ENCODE measurements at places on chromosomes 1 and 21.

- no peak for DNase-seq
Measured at GRCh38 chr1:220038640-220039039, 7.7 kb downstream of the EPRS1 start.

DNA sequence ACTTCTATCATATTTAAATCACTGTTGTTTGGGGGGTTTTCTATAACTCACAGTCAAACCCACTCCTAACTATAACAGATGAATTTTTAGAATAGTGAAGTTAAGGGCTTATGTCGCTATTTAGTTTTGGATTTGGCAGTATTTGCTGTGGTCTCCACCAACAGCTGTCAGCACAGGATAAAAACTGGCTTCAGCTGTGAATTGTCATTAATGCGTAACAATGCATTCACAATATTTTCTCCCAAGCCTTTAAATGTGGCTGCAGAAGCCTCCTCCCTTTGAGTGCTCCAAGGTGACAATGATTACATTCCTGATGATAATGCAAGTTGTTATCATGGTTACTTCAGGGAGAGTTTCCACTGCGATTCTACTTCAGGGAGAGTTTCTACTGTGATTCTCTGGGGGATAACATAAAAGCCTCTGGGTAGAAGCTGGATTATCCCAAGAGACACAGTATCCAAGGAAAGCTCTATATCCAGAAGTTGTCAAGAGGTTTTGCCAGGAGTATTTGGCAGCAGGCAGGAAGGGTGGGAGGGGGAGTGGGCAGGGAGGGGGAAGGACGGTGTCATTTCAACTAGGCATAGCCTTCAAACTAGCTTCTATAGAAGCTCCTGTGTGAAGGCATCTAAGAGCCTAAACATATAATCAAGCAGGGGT lies 14.9 kb upstream of the SMIM12 start:
- no peak for DNase-seq

DNA sequence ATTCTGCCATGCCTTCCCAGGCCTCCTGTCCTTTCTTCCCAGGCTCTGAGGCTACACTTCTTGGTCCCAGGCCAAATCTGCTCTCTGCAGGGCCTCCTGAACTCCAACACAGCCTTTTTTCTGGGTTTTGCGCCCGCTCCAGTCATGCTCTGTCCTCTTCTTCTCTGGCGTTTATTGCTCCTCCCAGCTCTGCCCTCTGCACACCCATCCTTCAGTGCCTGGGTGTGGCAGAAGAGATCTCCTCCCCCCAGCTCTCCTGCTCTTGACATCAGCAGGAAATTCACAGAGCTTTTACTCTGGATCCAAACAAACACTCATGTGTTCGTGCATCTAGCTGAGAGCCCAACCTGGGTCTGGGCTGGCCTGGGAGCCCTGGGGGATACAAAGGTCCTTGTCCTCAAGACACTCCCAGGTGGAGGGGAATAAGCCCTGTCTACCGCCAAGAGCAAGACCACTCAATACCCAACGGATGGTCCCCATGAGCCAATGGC lies 22.9 kb upstream of the EPS8L3 start:
- DNase-seq, result no peak

- DNase-seq, result no peak
Measured at GRCh38 chr1:50570066-50570468, 146.8 kb upstream of the DMRTA2 start.

GRCh38 chr1:185565302-185565701 lies 168.9 kb upstream of the HMCN1 start:
- no peak for DNase-seq

DNA sequence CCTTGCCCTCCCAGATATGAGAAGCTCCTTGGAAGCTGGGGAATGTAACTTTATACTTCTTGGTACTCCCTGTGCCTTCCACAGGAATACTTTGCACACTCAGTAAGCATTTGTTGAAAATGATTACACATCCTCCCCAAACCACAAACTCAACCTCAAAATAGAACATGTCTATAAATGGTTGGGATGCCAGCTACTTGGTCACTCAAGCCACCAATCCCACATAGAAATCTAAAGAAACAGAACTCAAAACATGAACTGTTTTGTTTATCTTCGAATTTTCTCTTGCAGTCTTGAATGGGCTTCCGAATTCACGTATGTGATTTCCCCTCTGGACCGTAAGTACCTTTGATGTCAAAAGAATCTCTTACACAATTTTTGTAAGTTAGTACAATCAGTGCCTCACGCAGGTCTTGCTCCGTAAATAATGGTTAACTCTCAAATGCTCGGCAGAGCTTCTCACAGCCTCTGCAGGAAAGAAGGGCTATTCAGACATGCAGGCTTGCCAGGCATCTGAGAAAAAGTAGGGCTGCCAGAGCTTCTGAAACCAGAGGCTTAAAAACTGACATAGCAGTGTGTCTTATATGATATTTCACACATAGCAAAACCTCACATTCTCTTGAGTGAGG lies 26.9 kb downstream of the SORT1 start:
- DNase-seq, result no peak

GRCh38 chr1:247291833-247292561 lies 36.1 kb downstream of the VN1R5 start:
- no peak for DNase-seq

GRCh38 chr1:182784556-182785171 lies 4.9 kb upstream of the NPL start:
- no peak for DNase-seq

- DNase-seq, result no peak
Measured at GRCh38 chr1:185369786-185370185, 52.7 kb upstream of the IVNS1ABP start.

DNA sequence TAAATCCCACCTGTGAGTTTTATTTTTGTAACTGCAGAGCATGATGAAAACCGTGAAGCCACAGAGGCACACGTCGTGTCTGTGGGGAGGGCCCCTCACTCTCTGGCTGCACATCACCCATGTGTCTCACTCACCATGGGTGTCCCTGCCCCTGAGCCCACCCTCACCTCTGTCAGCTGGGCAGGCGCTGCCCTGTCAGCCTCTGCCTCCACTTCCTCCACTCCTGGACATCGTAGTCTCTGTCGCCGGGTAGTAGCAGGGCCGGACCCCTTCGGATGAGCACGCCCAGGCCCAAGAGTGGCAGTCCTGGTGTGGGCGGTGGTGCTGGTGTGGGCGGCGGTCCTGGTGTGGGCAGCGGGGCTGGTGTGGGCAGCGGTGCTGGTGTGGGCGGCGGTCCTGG lies 37.3 kb downstream of the COL18A1 start:
- DNase-seq, result no peak

GRCh38 chr1:231231511-231231910 lies 9.5 kb upstream of the GNPAT start:
- no peak for DNase-seq

DNA sequence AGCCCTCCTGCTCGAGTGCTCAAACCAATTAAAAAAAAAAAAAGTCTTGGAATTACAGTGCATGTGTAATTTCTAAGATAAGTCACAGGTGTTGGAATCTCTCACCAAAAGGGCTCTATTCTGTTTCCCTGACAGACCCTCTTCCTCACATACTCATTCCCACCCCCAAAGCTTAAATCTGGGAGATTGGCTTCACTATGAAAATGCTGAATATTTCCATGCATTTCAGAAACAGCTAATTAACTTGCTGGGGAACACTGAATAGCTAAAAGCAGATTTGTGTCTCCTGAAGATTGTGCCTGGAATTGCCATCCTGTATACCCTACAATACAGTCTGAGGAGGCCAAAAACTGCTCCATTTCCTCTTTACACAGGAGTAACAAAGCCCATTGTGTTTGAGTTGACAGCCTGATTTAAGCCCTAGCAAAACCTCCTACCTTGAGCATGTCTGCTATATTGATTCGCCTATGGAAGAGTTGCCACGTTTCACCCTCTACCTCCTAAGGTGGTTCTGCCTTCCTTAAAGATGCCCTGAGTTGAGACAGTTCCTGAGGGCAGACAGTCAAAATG lies 1.4 kb upstream of the PIK3R3 start:
- no peak for DNase-seq

DNA sequence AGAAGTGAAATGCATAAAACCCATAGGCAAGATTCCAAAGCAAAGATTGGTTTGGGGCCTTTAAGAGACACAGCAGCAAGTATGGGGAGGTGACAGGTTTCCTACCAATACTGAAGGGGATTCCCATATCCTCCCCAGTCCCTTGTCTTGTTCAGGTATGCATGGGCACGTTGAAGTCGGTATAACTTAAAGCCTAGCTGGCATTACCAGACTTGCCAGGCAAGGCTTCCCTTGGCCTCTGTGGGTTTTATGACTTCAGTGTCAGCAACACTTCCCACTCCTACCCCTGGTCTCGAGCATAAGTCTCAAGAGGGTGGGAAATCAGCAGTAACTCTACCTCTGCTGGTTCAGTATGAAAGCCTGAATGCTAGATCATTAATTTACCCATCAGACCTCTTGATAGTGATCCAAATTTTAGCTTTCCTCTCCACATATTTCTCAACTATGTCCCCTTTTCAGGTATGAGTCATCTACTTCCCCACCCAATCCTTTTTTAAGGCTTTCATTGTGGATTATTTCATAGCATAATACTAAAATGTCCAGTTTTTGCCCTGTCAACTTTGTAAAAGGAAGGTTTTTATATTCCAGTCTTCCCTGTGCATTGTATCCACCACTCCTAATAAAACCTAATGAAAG lies 6.8 kb downstream of the CYP4X1 start:
- no peak for DNase-seq

GRCh38 chr1:173190101-173190936 lies 16.8 kb downstream of the TNFSF4 start:
- no peak for DNase-seq

DNA sequence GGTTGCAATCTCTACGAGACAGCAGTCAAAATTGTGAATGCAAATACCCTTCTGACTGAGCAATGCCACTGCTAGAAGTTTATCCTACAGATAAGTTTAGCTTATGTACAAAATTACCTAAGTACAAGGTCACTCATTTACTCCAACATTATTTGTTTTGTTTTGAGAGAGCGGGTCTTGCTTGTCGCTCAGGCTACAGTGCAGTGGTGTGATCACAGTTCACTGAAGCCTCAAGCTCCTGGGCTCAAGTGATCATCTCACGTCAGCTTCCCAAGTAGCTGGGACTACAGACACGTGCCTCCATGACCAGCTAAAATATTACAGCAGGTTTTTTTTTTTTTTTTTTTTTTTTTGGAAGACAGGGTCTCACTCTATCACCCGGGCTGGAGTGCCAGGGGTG lies 15.4 kb downstream of the RBM34 start:
- no peak for DNase-seq

GRCh38 chr1:39080831-39081270 lies 54.7 kb downstream of the NDUFS5 start:
- no peak for DNase-seq

DNA sequence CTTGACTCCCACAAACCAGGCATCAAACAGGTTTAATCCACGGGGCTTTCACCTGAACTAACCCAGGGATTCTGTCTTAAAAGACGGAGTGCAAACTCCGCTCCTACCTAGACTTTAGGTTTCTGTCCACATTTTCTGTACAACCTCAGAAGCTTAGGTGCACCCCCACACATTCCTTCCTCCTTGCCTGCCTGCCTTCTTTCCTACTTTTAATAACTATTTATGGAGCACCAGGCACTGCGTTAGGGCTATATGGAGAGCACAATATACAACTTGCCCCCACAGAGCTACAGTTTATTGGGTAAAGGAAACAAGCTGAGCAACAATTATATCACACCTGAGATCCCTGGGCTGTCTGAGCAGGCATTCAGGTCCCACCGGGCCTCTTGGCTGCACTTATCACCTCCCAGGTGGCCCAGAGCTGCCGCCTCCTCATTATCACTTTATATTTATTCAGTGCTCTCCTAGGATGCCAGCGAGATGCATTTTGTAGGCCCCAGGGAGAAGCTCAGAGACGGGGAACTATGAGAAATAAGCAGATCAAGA lies 64.1 kb downstream of the DNTTIP2 start:
- no peak for DNase-seq

GRCh38 chr1:75632350-75632949 lies 21.5 kb upstream of the SLC44A5 start:
- no peak for DNase-seq

DNA sequence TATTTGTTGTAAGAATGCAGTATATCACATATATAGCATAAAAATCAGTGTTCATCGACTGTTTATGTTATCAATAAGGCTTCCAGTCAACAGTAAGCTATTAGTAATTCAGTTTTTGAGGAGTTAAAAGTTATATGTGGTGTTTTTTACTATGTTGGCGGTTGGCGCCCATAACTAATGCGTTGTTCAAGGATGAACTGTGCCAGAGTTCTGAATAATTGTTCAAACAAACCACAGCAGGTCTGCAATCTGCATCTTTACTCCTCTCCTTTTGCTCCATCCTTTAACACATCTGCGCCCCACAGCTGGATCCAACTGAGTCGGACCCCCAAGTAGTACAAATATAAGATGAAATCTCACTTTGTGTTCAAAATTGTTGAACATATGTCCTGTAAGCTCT lies 836.1 kb downstream of the LTN1 start:
- DNase-seq, result no peak

DNA sequence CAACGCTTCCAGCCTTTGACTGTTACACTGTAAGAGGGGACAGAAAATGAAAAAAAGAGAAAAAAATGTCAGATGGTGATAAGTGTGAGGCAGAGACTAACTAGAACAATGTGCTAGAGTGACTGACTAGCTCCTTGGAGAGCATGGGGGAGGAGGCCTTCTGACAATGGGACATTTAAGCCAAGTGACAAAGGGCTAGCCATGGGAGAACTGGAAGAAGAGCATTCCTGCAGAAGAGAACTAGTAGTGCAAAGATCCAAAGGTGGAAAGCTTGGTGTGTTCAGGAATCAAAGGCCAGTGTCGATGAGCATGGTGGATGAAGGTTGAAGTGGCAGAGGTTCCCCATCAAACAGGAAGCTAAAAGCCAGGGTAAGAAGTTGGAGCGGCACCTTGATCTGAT lies 25.8 kb downstream of the STYXL2 start:
- no peak for DNase-seq

DNA sequence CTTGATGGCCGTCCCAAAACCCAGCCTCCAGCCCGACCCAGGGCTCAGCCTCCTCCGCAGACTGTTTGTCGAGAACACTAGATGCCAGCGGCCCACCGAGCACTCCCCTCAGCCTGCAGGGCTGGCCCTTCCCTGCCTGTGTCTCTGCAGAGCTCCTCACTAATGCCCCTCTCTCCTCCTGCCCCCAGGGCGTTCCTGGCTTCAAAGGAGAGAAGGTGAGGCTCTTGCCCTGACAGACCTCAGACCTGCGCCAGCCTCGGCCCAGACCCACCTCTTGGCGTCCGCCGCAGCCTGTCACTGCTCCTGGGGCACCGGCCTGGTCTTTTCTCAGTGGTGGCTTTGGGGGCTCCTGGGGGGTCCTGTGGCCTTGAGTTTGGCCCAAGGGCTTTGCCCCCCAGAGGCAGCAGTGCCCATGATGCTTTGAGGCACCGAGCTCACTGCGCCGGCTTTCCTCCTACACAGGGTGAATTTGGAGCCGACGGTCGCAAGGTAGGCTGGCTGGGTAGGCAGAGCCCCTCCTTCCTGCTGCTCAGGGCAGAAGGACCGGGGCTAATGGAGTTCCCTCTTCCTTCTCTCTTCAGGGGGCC lies 18.4 kb downstream of the COL6A2 start:
- DNase-seq, result no peak

DNA sequence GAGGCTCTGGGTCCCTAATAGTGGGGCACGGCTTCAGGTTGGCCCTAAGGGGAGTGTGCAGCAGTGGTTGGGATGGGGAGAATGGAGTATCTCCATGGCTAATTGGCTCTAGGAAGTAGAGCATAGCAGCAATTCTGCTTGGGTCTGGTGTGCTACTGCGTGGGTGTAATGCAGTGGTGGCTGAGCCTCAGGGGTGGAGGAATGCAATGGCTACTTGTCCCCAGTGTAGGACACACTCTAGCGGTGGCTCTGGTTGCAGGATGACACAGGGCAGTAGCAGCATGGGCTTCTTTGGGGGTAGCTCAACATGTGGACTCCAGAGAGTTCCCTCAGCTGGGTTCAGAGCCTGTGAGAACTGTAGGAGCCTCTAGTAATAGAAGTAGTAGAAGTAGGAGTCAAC lies 91.2 kb upstream of the FAM78B start:
- no peak for DNase-seq

- no peak for DNase-seq
Measured at GRCh38 chr1:101183388-101183699, 53.5 kb upstream of the S1PR1 start.
